ENCODE measurements at places on chromosomes 3 and 15. TPM values are rescaled to one million over a fixed set of nuclear protein-coding genes. Genes with fewer than 3 reads are reported as not detected.

The C15orf62 gene
- not detected for total RNA-seq

The IL17RD gene
- 47.5 TPM for total RNA-seq

The TMCC1 gene
- 53.8 TPM for total RNA-seq

The CPEB1 gene
- 2.5 TPM for total RNA-seq

The HIGD2B gene
- not detected for total RNA-seq

The MOBP gene
- total RNA-seq: 0.25 TPM

The PLSCR5 gene
- total RNA-seq: 0.25 TPM

The TPRG1 gene
- 0.74 TPM for total RNA-seq

The MAP2K5 gene
- total RNA-seq: 12.3 TPM

The ILDR1 gene
- total RNA-seq: not detected

The CERS3 gene
- total RNA-seq: 0.74 TPM

The SI gene
- not detected for total RNA-seq

The RBP2 gene
- not detected for total RNA-seq

The TMEM108 gene
- 18.4 TPM for total RNA-seq

The LSAMP gene
- total RNA-seq: 97.1 TPM

The FBXW12 gene
- 1.5 TPM for total RNA-seq

The HCN4 gene
- total RNA-seq: 4.4 TPM

The PIGX gene
- total RNA-seq: 43.8 TPM

The MST1R gene
- total RNA-seq: 0.49 TPM

The HMG20A gene
- 46.5 TPM for total RNA-seq

The SPSB4 gene
- 7.6 TPM for total RNA-seq

The HEG1 gene
- total RNA-seq: 15.0 TPM

The KATNBL1 gene
- total RNA-seq: 73.0 TPM

The AQP9 gene
- total RNA-seq: 0.25 TPM

The PLAAT1 gene
- 11.3 TPM for total RNA-seq

The GOLGA8T gene
- 0.49 TPM for total RNA-seq

The PPARG gene
- total RNA-seq: 1.7 TPM

The STRC gene
- total RNA-seq: 0.25 TPM

The TRANK1 gene
- total RNA-seq: 8.1 TPM

All from temporal lobe (tissue), 4 donors.